ENCODE measurements at places on chromosomes 1 and 21.

DNA sequence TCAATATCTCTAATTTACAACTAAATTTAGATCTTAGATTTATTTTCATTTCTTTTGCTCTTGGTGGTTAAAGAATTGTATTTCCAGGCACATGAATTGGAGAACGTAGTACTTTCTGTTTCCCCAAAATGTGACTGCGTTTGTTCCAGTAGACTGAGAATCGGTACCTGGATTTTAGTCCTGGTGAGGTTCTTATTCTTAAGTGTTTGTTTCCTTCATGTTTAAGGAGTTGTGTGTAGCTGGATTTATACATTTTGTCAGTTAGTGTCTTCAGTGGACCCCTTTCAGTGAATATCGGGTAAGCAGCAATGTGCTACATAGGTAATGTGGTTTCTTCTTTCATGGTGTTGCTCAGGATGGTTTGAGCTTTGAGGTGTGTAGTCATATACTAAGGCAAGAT is 6.8 kb downstream of the MIER1 start:
- DNase-seq, result no peak

DNA sequence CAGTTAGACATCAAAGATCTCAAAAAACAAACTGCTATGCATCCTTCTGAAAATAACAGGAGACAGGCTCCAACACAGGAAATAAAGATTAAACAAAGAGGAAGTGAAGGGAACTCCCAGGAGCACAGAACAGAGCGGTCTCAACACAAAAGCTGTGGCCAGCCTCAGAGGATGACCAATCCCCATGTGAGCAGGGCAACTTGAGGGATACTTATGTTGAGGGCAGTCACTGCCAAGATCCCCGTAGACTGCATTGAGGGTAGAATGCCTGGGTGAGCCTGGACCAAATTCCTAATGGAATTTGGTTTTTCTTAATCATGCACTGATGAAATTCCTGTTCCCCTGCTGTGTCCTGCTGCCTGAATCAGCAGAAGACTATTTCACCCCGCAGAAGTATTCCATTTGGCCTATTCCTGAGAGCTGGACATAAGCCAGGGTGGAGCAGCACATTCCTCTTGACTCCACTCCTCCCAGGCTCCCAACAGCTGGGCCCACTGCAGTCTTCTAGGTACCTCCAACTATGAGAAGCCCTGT is 49.0 kb downstream of the JAK1 start:
- DNase-seq, result no peak

DNA sequence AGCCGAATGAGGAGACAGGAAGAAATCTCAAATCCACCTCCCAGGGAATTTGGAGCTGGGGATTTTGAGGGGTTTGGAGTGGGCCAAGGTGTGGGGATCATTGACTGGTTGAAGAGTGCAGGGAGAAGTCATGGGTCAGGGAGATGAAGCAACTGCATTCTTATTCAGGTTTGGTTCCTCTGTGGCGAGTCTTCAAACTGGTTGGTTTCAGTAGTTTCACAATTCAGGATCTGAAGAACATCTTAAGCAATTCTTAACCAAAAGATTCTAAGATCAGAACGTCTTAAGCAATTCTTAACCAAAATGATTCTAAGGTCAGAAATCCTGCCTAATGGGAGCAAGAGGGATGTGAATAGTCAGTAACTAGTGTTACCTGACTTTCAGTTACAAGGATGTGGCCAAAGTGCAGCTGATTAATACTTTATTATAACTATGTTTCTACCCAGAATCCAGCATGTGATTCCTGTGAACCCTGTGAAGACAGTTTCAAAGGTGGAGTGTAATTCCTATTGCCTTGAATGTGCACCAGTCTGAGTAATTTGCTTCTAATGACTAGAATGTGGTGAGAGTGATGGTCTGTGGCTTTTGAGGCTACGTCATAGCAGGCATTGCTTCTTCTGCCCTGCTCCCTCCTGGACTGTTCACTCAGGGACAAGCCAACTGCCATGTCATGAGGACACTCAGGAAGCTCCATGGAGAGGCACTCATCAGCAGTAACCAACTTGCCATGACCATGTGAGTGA is 61.2 kb downstream of the OLFML3 start:
- DNase-seq, result no peak

- no peak for DNase-seq
These were observed 130.7 kb upstream of the DMRTA2 start for GRCh38 chr1:50553921-50554320.

DNA sequence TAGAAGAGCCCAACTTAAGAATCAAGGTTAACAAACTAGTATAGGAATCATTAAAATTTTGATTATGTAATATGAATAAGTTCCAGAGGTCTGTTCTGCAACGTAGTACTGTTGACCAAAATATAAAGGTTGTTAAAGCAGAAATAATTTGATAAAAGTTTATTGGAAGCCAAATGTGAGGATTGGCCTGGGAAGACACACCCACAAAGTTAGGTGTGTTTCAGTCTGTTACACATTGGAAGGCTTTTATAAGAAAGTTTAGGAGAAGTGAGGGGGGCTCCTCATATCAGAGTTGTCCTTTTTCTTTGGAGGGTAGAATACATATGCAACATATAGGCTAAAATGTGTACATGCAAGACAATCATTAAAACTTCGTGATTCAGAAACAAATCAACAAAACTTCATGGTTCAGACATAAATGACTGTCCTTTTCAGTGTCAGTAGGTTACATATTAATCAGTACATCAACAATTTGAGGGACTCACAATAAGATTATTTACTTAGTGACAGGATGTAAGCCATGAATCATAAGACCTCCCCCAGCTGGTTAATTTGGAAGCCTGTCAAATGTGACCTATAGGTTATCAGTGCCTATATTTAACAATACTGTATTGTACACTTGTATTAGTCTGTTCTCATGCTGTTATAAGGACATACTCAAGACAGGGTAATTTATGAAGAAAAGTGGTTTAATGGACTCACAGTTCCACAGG is 245.0 kb upstream of the B3GALT2 start:
- DNase-seq, result no peak

GRCh38 chr21:17191346-17191993 is 321.4 kb upstream of the CXADR start:
- DNase-seq, result no peak

GRCh38 chr1:116436611-116436970 is 63.5 kb downstream of the ATP1A1 start:
- DNase-seq, result no peak

DNA sequence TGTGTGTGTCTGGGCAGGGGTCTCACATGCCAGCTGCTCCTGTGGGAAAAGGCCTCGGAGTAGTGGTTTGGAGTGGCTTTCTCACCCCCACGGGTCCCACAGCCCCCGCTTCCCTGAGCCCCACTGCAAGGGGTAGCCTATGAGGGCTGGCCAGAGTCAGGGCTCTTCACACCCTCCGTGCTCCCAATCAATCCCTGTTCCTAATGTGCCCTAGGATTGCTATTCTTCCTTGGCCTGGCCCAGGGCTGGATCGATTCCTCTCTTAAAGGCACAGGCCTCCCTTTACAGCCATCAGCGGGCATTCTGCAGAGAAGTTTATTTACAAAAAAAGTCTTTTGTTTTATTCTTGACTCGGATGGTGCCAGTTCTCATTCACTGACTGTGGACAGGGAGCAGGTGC is 19.3 kb upstream of the ACTL8 start:
- no peak for DNase-seq

DNA sequence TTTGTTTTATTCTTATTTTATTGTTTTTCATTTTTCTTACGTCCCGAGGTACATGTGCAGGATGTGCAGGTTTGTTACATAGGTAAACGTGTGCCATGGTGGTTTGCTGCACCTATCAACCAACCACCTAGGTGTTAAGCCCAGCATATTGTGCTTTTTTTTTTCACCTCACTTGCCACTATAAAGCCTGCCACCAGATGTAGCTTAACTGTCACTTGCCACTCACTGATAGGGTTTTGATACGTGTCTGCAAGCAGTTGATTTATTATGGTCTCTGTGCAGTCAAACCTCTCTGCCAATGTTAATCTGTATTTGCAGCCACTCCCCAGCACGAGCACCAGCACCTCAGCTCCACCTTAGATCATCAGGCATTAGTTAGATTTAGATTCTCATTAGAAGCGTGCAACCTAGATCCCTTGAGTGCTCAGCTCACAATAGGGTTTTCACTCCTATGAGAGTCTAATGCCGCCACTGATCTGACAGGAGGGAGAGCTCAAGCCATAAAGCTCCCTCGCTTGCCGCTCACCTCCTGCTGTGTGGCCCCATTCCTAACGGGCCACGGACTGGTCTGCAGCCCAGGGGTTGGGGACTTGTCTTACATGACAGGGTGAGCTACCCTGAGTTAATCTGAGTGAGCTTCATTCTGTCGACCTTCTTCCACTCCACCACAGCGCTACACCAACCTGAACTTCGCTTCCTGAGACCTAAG is 17.9 kb upstream of the ABCG1 start:
- DNase-seq, result no peak

- no peak for DNase-seq
These were observed 6.5 kb downstream of the SYNC start for GRCh38 chr1:32696041-32696440.

DNA sequence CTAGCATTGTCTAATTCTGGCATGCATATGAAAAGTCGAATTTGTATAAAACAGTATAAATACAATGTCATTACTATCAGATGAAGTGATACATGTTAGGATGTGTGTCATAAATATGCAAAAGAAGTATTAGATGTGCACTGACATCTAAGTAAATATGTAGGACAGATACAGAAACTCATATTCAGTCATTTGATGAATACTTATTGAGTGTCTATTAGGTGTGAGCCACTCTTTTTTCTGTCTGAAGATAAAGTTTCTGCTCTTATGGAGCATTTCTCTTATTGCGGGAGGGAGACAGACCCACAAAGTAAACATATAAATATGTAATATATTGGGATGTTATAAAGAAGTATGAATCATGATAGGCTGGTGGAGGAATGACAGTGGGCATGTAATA is 426.6 kb upstream of the B3GALT2 start:
- no peak for DNase-seq

DNA sequence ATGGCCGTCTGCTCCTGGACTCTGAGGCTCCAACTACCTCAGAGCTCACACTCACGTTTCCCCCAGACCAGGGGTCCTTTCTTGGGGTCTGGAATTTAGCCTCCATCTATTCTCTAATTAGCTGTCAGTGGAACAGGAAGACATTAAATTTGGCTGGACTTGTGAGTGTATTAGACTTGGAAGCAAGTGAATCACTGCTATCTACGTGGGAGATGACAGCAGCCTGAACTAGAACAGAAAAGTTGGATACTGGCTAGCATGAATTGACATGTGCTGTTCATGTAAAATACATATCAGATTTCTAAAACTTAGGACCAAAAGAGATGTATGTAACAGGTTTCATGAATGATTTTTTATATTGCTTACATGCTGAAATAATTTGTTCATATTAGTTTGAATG is 28.0 kb downstream of the TAF5L start:
- no peak for DNase-seq

- no peak for DNase-seq
These were observed 332.1 kb downstream of the PTPRC start for GRCh38 chr1:198970916-198971315.

GRCh38 chr1:151756291-151756690 is 7.0 kb downstream of the MRPL9 start:
- DNase-seq, result no peak

GRCh38 chr1:215599418-215600074 is 32.4 kb downstream of the KCTD3 start:
- no peak for DNase-seq

GRCh38 chr1:225899044-225899925 is 10.3 kb upstream of the LEFTY1 start:
- DNase-seq, result no peak

- DNase-seq, result no peak
These were observed 69.0 kb downstream of the ZNF678 start for GRCh38 chr1:227632325-227632724.

DNA sequence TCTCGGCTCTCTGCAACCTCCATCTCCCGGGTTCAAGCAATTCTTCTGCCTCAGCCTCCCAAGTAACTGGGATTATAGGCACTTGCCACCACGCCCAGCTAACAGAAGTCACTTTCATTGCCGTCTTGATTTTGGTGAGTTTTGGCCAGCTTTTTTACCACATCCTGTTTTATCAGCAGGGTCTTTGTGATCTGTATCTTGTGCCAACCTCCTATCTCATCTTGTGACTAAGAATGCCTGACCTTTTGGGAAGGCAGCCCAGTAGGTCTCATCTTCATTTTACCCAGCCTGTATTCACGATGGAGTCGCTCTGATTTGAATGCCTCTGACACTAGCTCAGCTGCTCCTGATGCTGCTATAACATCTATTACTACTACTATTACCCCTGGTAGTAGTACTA is 46.8 kb upstream of the BARHL2 start:
- DNase-seq, result no peak

DNA sequence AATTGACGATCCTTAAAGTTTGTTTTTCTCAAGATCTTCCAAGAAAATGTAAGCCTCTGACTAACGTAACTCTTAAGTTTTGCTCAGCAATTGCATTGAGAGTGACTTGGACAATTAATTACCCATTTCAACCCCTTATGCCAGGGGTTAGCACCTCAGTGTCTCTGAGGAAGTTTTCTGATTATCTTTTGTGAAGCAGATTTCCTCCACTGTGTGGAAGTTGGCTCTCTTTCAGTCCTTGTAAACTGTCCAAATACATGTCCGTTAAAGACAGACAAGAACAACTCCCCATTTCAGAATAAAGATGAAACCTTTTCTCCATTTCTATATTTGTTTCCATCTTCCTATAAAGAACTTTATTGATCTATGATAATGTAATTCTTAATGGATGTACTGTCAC is 296.4 kb upstream of the FMN2 start:
- DNase-seq, result no peak

- no peak for DNase-seq
These were observed 38.7 kb downstream of the GPR137B start for GRCh38 chr1:236181059-236181458.

DNA sequence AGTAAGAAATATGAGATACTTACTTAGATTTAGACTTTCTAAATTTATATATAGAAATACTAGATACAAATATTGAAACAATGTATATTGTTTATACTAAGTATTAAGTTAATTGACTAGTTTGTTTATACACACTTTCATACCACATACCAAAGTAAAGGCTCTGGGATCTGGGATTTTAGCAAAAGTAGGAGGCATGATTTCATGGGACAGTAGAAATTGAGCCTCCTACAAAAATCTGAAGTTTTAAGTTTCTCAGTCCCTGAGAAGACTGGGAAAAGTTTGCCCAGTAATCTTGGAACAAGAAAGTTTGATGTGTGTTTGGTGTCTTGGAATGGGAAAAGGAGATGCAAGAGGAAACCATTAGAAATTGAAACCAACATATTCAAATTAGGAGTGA is 30.9 kb downstream of the KCTD3 start:
- DNase-seq, result no peak

DNA sequence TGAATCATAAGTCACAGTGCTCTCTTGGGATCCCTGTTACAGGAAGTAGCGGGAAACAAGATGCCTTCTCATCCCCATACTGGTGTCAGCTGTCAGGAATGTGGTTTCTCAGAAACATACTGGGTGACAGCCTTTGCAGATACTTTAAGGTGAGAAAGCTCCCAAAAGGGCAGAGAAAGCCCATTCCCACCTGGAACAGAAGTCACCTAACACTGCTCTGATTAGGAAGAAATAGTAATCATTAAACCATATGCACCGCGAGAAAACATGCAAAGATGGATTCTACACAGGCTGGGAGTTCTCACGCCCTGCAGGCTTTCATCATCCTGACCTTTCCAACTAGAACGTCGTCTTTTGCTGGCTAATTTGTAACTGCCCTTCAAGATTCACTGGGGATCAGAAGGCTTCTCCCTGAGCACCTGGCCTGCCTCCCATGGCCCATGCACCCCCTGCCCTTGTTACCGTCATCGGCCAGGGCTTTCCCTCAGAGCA is 46.2 kb upstream of the SLC44A3 start:
- DNase-seq, result no peak

Data from stimulated activated CD8-positive, alpha-beta memory T cell treated with anti-CD3 and anti-CD28 coated beads, Interleukin-7, amount 100 ng/mL, for 1 hour (primary cell).